ENCODE measurements at places on chromosomes 4 and X. TPM values are rescaled to one million over a fixed set of nuclear protein-coding genes. Genes with fewer than 3 reads are reported as not detected.

The ZFP92 gene
- total RNA-seq, result 0.28 TPM

The PRKG2 gene
- 4.6 TPM for total RNA-seq

The CPZ gene
- total RNA-seq, result 14.5 TPM

The GLUD2 gene
- total RNA-seq, result 1.00 TPM

The FGA gene
- not detected for total RNA-seq

The LRP2BP gene
- total RNA-seq, result 0.55 TPM

The MAGEA11 gene
- total RNA-seq, result 0.09 TPM

Data from smooth muscle cell of bladder (primary cell).